ENCODE measurements at places on chromosomes 2 and 18.
A peak's percentile ranks its signal among the peaks of the same experiment; 100 is the strongest.

DNA sequence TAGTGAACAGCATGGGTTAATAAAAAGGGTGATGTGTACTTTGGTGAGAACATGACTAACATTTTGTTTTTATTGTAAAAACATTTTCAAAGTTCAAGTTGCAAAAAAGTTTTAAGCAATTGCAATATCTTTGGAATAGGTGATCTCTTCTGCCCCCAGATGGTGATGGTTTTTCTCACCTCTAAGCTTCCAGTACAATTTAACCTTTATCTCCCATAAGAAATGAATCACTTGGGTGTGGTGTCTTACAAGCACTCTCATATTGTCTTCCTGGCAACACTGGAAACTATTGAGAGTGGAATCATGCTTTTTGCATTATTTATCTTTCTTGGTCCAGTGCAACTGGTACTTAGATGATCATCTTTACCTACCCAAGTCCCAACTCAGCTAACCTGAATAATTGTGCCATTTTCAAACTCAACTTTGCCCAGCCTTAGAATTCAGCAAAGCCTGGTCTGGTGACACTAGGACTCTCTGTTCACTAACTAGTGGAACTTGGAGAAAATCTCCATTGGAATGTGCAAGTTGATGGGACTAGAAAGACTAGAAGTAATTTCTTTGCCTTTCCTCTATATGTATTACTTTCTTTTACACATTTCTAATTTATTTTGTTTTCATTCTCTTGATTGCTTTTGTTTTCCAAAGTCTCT, 964.7 kb upstream of the ZEB2 start:
- DNase-seq = no peak

GRCh38 chr18:2948038-2948437, 64.9 kb downstream of the LPIN2 start:
- no peak for DNase-seq

- no peak for DNase-seq
These were observed 323.5 kb upstream of the TANK start for GRCh38 chr2:160836755-160837154.

- peak; percentile 61 for DNase-seq
These were observed 45.5 kb upstream of the LDAH start for GRCh38 chr2:20868377-20868776.

- no peak for DNase-seq
These were observed 90.3 kb downstream of the SP3 start for GRCh38 chr2:173874894-173875237.

GRCh38 chr2:43178602-43179542, 47.5 kb downstream of the ZFP36L2 start:
- DNase-seq = no peak

- no peak for DNase-seq
These were observed 6.9 kb upstream of the STAT1 start for GRCh38 chr2:191020742-191021381.

DNA sequence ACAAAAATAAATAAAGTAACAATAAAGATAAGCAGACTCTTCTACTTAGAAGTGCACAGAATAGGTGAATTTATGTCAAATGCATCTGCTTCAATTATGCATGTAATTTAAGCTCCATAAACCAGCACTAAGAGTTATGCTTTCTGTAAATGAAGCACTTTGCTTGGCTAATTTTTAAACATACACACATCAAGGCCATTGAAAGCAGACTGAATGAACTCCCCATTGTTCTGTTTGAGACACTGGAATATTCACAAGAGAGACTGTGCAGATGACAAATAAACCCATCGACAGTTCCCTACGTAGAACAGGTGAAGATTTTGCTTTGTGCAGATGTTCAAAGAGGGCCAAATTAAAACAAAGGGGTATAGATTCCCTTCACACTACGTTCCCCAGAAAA, 133.4 kb downstream of the PID1 start:
- DNase-seq = no peak

GRCh38 chr18:334575-335132, 66.8 kb upstream of the THOC1 start:
- DNase-seq = no peak
